Ureter (tissue), 1 donor: ENCODE measurements at places on chromosomes 5 and 9.

DNA sequence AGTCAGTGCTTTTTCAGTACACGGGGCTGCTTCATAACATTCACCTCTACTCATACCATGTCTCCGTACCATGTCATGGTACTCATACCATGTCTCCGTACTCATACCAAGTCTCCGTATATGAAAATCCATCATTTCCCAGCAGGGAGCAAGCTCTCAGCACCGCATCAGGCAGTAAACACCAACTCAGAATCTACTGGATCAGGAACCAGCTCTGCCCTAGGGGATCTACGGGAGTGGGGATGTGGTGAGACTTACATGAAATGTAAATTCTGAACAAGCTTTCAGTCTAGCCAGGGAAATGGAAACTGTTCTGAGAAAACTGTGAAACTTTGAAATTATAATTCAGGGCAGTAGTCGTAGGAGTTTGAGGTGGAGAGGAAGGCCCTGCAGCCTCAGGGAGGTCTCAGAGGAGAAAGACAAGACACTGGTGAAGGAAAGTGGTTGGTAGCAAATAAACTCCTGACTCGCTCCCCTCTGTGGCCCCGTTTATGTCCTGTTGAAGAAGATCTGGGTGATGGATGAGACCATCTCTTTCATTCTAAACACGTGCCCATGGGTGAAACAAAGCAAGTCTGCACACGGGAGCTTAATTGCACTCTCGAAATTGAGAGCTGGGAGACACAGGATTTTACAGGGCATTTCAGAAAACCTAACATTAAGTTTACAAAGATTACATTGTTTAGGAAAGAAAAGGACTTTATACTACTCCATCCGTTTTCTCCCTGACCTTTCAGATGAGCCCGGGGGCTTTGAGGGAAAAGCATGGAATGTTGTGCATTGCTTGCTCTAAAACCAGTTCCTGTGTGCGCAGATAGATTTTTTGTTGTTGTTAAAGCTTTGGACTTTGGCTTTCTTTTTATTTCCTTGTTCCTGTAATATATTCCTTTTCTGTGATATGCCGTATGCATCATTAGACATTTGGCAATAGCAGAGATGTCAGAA, 26.8 kb downstream of the ACTBL2 start:
- no peak for DNase-seq

GRCh38 chr5:9716838-9717281, 86.7 kb upstream of the TAS2R1 start:
- DNase-seq, result no peak

DNA sequence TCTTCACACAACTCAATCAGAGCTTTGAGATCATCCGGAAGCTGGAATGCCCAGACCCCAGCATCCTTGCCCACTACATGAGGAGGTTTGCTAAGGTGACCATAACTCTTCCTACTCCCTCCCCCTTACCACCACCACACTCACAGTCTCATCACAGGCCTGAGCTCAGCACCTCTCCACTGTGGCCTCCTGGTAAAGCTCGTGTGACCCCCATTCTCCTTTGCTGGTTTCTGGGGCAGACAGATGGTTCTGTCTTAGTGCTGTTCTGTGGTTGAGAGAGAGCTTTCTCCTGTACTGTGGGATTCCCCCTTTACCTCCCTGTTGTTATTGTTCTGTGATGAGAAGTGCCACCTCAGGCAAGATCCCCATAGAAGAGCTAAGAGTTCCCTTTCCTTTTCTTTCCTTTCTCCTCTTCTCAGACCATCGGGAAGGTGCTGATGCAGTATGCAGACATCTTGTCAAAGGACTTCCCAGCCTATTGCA, 92.7 kb upstream of the RUSC2 start:
- no peak for DNase-seq

DNA sequence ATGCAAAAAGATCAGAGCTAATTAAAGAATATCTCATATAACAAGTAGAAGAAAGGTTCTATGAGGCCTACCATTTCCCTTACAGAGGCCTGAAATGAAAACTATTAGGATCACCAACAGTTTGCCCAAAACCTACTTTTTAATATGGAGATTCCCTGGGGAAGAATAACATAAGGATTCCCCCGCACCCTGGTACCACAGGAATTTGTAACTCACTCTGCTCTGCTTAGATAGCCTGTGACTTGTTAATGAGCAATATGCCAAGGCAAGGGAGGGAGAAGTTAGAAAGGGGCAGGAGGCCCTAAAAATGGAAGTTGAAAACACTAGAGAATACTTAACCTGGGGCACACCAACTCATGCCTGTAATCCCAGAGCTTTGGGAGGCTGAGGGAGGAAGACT, 107.0 kb downstream of the CDH6 start:
- DNase-seq, result no peak

- no peak for DNase-seq
Observed at GRCh38 chr5:146101646-146102045, 3.7 kb downstream of the PLAC8L1 start.

DNA sequence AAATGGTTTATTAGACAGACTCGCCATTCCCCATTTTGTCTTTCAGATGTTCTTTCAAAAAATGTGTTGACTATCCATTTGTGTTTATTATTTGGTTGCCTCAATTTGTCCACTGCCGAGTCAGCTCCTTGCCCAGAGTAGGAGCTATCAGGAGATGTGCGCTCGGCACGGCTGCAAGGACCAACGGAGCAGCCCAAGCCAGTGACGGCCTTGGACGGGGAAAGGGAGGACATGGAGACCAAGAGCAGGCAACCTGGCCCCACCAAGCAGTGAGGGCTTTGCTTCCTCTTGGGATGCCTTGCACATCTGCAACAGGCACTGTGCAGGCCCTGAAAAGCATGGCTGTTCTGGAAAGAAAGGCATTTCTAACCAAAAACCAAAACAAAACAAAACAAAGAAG, 69.8 kb downstream of the DEPDC1B start:
- no peak for DNase-seq

DNA sequence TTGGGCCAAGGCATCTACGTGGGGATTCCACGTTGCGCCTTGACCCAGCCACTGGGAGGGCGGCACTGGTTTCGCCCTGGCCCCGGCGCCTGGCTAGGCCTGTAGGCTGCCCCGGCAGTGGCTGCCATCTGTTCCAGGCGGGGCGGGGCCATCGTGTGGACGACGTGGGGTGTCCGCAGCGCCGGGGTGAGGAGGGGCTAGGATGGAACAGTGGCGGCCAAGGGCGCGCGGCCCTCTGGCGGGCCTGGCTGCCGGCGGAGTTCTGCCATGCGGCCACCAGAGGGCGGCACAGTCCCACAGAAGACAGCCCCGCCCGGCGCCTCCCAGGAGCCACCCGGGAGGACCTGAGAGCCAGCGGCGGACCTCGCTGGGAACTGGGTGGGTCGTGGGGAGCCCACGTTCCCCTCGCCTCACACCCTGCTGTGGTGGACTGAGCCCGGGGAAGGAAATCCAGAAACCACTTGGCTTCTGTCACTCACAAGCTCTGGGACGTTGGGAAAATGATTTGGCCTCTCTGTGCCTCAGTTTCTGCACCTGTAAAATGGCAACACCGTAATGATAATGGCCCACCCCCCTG, 22.6 kb upstream of the RAPGEF1 start:
- peak; percentile 70 for DNase-seq

DNA sequence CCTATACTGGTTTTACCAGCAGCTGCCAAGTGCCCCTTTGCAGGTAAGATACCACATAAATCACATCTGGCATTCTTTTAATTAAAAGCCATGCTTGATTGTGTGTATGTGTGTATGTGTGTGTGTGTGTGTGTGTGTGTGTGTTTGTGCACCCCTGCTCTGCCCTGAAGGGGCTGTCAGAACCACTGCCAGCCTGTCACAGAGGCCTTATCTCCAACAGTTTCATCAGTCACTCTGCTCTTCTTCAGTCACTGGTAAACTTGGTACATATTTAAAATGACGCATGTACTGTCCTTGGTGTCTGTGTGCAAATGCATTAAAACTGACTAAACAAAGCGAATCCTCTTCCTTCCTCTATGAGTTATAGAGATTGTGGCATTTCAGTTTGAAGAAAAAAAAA, 19.0 kb upstream of the NR5A1 start:
- no peak for DNase-seq

DNA sequence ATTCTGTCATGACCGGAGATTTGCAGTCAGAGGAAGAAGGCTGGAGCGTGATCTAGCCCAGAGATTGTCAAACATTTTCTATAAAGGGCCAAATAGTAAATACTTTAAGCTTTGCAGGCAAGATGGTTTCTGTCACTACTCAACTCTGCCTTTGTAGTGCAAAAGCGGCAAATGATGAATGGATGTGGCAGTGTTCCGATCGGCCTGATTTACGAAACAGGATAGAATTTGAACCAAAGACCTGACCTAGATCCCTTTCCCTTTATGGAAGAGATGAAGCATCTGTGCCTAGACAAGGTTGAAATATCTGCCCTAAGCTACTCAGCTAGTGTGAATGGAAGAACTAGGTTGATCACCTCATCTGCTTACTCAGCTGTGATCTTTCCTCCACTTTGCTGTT, 209.5 kb downstream of the YTHDC2 start:
- no peak for DNase-seq

- peak; percentile 80 for DNase-seq
Observed at GRCh38 chr5:134140530-134141201, 26.2 kb downstream of the TCF7 start.

GRCh38 chr9:110919609-110920008, 118.7 kb downstream of the LPAR1 start:
- no peak for DNase-seq

- DNase-seq, result peak; percentile 59
Observed at GRCh38 chr5:134005417-134006061, 764 bp upstream of the VDAC1 start.

- no peak for DNase-seq
Observed at GRCh38 chr5:145984072-145984471, 47.7 kb downstream of the SH3RF2 start.

DNA sequence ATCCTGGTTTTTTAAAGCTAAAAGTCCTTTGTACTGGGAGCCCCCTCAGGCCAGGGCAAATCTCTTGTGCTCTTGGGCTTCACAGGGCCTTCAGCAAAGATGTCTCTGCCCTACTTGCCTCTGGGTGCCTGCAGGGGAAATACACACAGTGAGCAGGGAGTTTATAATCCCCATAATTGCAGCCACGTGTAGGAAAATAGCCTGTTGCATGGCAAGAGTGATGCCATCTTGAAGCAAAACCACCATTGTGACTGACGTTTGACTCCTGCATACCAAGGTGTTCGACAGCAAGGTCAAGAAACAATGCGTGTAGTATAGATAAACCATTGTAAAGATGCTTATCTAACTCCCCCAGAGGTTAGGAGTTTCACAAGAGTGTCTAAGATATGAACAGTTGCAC, 11.4 kb upstream of the IL3 start:
- DNase-seq, result no peak

- no peak for DNase-seq
Observed at GRCh38 chr9:98491828-98492227, 216.9 kb downstream of the GABBR2 start.

GRCh38 chr9:94150279-94150828, 66.1 kb downstream of the PTPDC1 start:
- DNase-seq, result no peak

- no peak for DNase-seq
Observed at GRCh38 chr5:3417376-3417943, 178.2 kb upstream of the IRX1 start.

DNA sequence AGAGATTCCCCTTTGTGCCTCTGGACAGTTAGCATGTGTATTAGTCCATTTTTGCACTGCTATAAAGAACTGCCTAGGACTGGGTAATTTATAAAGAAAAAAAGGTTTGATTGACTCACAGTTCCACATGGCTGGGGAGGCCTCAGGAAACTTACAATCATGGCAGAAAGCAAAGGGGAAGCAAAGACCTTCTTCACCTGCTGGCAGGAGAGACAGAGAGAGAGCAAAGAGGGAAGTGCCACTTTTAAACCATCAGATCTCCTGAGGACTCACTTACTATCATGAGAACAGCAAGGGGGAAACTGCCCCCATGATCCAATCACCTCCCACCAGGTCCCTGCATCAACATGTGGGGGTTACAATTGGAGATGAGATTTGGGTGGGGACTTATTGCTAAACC, 6.0 kb downstream of the CFAP90 start:
- no peak for DNase-seq

GRCh38 chr9:100322954-100323536, 29.7 kb downstream of the TEX10 start:
- peak; percentile 50 for DNase-seq

DNA sequence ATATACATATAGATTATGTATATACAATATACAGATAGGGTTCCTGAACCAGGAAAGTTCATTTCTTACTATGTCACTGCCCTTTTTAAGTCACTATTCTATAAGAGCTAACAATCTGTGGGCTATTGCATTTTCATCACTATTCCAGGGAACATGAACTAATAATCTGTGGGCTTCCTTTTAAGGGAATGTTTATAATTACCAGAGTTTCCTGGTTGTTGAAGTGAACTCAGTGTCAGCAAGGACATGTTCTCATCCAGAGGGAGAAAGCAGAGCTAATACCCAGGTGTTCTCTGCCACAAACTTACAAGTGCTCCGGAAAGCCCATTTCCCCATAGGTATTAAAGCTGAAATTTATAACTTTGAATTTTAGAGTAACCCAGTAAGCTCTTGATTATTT, 69.6 kb downstream of the CWC27 start:
- no peak for DNase-seq

DNA sequence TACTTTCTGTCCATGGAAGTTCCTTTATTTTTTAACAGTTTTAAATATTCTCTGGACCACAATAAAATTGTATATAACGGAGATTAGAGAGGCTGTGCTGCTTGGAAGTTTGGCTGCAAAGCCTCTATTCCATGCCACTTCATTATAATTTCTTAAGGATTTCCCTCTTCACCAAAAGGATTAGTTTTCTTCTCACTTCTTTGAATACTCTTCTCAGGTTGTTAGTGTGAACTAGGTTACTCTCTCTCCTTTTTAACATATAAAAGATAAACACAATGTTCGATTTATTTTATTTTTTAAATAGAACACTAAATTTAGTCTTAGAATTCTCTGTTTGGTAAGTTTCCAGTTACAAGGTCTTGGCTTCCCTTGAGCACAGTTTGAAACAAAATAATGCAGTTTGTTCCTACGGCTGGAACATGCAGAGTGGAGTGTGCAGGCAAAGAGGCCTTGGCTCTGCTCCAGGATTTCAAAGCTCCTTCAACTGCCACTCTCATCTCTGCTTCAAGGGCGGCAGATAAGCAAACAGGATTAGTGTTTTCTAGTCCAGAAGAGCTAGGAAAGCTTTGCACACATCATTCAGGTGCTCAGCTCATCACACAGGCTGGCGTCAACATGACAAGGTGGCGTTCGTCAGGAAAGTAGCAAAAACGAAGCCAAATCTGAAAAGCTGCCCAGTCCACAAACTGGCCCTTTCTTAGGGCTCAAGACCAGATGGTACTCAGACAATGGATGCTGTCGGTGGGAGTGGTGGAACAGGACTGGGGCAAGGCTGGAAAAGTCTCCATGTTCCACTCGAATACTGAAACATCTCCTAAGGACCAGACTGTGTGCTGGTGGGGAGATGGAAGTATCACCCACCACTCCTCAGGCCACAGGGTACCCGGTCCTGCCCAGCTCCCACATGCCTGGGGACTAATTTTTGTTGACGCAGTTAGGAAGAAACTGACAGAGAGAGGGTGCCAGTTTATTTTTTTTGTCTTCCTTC, 286.6 kb downstream of the CRB2 start:
- DNase-seq, result no peak

GRCh38 chr5:29984156-29984540, 1209.3 kb upstream of the CDH6 start:
- DNase-seq, result no peak
